ENCODE measurements at places on chromosomes 2 and 18.
A peak's percentile ranks its signal among the peaks of the same experiment; 100 is the strongest.

- no peak for DNase-seq
Observed at GRCh38 chr18:57195341-57195740, 48.5 kb downstream of the BOD1L2 start.

- DNase-seq: peak; percentile 84
Observed at GRCh38 chr2:216519154-216519762, 20.6 kb downstream of the RPL37A start.

GRCh38 chr2:42513252-42513918 lies 19.6 kb upstream of the KCNG3 start:
- peak; percentile 67 for DNase-seq

- peak; percentile 45 for DNase-seq
Observed at GRCh38 chr2:20596973-20597859, 53.7 kb downstream of the HS1BP3 start.

GRCh38 chr2:9430316-9431293 lies 7.2 kb downstream of the CPSF3 start:
- no peak for DNase-seq

GRCh38 chr2:160736148-160737028 lies 242.8 kb upstream of the RBMS1 start:
- DNase-seq: no peak

Data from suppressor macrophage (primary cell).